ENCODE measurements at places on chromosomes 3 and 15.

GRCh38 chr3:39783680-39784079 lies 25.7 kb upstream of the MYRIP start:
- no peak for DNase-seq

DNA sequence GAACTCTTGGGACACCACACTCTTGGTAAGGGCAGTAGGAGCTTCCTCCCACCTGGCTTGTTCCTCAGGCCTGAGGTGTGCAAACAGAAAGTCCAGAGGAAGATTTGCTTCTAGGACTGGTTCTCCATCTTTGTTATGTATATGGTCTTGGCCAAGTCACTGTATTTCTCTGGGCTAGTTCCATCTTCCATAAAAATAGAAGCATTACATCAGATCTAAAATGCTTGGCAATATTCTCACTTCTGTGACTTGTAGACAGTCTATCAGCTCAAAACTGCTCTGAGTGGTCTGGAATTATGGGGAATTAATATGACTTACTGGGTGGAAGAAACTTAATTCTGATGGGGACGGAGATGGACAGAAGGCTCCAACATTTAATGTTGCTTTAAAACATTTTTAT lies 55.2 kb downstream of the TMEM108 start:
- DNase-seq, result no peak

DNA sequence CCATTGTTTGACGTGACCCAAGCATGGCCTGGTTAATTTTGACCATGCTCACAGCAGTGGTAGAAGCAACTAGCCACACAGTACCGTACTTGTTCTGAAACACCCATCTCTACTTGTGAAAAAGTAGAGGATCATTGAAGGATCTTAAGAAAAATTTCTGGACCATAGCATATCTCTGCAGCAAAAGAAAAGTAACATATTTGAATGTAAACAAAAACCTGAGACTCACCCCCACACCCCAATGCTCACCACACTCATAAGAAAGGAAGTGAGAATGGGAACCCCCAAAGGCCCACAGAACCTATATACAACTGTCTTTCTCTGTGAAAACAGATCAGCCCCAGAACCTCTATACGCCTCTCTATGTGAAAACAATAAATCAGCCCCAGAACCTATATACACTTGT lies 33.8 kb upstream of the TFRC start:
- DNase-seq, result no peak

- no peak for DNase-seq
These were observed 79.0 kb downstream of the NAALADL2 start for GRCh38 chr3:174938102-174938501.

GRCh38 chr15:52148403-52148802 lies 35.8 kb upstream of the BCL2L10 start:
- DNase-seq, result no peak

DNA sequence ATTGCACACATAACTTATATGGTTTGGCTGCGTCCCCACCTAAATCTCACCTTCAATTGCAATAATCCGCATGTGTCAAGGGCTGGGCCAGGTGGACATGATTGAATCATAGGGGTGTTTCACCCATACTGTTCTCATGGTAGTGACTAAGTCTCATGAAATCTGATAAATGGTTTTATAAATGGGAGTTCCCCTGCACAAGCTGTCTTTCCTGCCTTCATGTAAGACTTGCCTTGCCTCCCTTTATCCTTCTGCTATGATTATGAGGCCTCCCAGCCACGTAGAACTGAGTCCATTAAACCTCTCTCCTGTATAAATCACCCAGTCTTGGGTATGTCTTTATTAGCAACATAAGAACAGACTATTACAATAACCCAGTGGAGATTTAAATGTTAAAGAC lies 653.9 kb downstream of the ROBO1 start:
- DNase-seq, result no peak

- peak; percentile 92 for DNase-seq
These were observed 32.9 kb downstream of the GJD2 start for GRCh38 chr15:34721802-34722438.

- DNase-seq, result no peak
These were observed 449.7 kb upstream of the ALCAM start for GRCh38 chr3:104916971-104917370.

- DNase-seq, result no peak
These were observed 53.0 kb upstream of the CA12 start for GRCh38 chr15:63434576-63435186.

DNA sequence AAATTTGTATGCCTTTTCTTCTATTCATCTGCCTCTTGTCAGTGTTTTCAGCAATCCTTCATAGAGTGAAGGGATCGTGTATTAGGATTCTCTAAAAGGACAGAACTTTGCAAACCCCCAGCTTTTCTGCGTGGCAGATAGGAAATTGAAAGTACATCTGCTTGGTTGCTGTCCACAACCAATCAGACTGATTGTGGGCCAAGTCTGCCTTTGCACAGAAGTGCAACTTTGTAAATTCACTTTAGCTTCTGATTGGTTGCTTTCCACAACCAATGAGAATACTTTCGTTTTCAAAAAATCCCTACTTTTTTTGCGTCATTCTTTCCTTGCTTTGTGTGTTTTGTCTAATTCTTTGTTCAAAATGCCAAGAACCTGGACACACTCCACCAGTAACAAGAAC lies 847.4 kb downstream of the FHIT start:
- DNase-seq, result no peak

- DNase-seq, result no peak
These were observed 66.2 kb downstream of the THRB start for GRCh38 chr3:24428481-24428880.

- DNase-seq, result no peak
These were observed 475.2 kb upstream of the FRG2C start for GRCh38 chr3:75188962-75189361.

DNA sequence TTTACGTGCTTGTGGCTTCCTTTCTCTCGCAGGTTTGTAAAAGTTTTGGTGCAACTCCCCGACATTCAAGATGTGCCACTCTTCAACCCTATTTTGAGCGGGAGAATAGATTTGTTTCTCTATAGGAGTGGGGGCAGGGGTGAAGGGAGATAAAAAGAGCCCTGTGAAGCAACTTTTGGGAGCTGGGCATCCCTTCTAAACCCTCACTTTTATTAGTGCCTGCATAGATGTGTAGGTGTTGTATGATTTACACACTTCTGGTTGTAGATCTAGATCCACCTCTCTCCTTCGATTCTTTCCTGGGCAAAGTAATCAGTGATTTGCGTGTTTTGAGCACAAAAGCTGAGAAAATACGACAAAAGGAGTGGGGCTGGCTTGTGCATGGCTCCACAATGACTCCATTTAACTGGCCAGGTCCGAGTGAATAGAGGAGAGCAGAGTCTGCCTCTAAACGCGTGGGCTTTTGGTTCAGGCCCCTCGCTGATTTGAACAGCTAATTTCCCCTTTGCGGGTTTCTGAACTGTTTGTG lies 17.7 kb downstream of the SOX2 start:
- no peak for DNase-seq

- peak; percentile 93 for DNase-seq
These were observed at the start of gene MAGEF1 for GRCh38 chr3:184711493-184712247. TSS of gene MAGEF1 (minus strand) at chr3:184712064. CDS start at chr3:184711821, 243 bp downstream.

GRCh38 chr15:78675617-78676360 lies 34.8 kb upstream of the CHRNB4 start:
- no peak for DNase-seq

GRCh38 chr3:11733914-11734313 lies 90.2 kb upstream of the VGLL4 start:
- DNase-seq, result no peak

DNA sequence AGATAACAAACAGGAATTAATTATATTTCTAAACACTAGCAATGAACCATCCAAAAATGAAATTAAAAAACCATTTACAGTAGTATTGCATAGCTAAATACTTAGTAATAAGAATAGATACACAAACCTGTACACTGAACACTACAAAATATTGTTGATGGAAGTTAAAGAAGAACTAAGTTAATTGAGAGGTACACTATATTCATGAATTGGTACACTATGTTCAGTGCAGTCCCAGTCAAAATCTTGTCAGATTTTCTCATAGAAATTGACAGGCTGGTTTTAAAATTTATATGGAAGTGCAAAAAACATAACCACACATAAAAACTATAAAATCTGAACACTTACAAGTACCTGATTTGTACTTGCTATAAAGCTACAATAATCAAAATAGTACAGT lies 24.4 kb downstream of the PIK3CA start:
- no peak for DNase-seq

DNA sequence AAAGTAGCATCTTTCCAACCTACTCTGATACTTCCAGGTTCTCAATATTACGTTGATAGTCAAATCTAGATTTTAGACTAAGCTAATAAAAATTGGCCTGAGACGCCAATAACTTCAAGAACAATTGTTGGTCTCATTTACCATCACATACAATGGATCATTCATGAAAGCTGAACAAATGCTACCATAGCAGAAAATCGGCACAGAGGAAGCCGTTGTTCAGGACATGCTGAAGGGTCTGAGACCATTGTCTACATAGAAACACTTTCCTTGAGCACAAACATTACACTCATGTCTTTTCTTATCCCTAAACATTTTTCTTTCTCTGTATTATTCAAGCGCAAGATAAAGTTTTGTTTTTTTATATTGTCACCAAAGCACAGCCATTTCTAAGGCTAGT lies 37.2 kb upstream of the FHIT start:
- no peak for DNase-seq

GRCh38 chr3:17730318-17730967 lies 12.0 kb downstream of the TBC1D5 start:
- no peak for DNase-seq

- no peak for DNase-seq
These were observed 63.9 kb upstream of the RGMA start for GRCh38 chr15:93152951-93153350.

- DNase-seq, result no peak
These were observed 13.3 kb upstream of the SUSD5 start for GRCh38 chr3:33231756-33232465.

- peak; percentile 22 for DNase-seq
These were observed 45.0 kb downstream of the GPR176 start for GRCh38 chr15:39874890-39875549.

GRCh38 chr15:85496151-85496550 lies 115.7 kb downstream of the AKAP13 start:
- DNase-seq, result no peak

DNA sequence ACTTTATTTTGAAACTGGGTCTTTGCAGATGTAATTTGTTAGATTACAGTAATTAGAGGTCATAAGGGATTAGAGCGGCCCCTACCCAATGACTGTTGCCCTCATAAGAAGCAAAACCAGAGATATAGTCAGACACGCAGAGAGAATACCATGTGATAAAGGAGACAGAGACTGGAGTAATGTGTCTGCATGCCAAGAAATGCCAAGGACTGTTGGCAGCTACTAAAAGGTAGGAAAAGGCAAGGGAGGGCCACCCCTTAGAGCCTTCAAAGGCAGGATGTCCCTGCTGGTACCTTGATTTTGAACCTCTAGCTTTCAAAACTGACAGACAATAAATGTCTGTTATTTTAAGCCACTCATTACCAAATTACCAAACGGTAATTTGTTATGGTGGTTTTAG lies 548.2 kb downstream of the FHIT start:
- DNase-seq, result no peak
